Activated CD8-positive, alpha-beta T cell treated with anti-CD3 and anti-CD28 coated beads, Interleukin-2, amount 10 ng/mL, durations not matched to agents 7 days and 5 days (primary cell): ENCODE measurements at places on chromosomes 3 and 15. TPM values are rescaled to one million over a fixed set of nuclear protein-coding genes. Genes with fewer than 3 reads are reported as not detected.

DNA sequence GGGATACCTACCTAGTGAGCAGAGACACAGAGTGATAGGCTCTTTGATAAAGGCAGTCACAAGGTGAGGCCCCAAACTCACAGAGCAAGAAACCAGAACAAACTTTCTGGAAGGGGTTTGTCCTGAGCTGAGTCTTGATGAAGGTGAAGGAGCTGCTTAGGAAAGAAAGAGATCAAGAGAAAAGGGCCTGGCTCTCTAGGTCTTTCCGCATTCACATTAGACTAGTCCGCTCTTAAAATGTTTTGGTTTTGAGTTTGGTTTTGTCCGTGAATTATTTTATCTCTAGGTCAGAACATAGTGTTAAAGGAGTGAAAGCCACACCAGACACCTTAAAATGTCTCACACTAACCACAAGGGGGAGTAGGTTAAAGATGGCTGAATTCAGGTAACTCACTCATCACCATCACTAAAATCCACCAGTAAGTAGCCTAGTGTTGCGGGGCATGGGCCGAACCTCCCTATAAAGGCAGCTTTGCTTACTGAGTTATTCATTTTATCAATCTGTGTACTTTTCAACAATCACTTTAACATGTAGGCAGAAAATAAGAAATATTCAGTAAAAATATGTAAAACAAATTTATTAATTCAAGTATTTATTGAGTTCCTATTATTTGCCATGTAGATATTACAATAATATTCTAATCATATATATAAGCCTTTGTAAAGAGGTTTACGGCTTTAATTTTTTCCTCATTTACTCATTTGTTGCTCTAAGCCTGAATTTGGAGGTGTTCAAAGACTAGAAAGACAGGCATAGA lies 121.5 kb upstream of the TSC22D2 start:
- H3K27ac ChIP-seq: no peak overlapping the region
- no peak overlapping the region for H3K4me3 ChIP-seq
- H3K4me1 ChIP-seq: no peaks in the 10 kb centered on the region
- no peak for DNase-seq

GRCh38 chr3:124295362-124295761 lies 303.4 kb upstream of the ROPN1 start:
- no peaks in the 10 kb centered on the region for H3K4me1 ChIP-seq
- H3K36me3 ChIP-seq: no peaks in the 10 kb centered on the region
- no peak for DNase-seq
- peaks cover 7% of the 10 kb centered on the region for H3K27me3 ChIP-seq

- no peak overlapping the region for H3K27ac ChIP-seq
- H3K36me3 ChIP-seq: peaks cover 14% of the 10 kb centered on the region
- H3K4me3 ChIP-seq: no peak overlapping the region
Observed at GRCh38 chr3:66466606-66467270, 34.1 kb downstream of the LRIG1 start.

- H3K27ac ChIP-seq: no peak overlapping the region
- no peaks in the 10 kb centered on the region for H3K36me3 ChIP-seq
- no peak for DNase-seq
- H3K4me3 ChIP-seq: no peak overlapping the region
Observed at GRCh38 chr3:6523043-6523442, 337.9 kb upstream of the GRM7 start.

GASK1A gene
- not detected for total RNA-seq
